Stimulated activated CD4-positive, alpha-beta T cell treated with anti-CD3 and anti-CD28 coated beads, Interleukin-15, amount 100 ng/mL, for 1 hour (primary cell): ENCODE measurements at places on chromosomes 16 and 17.
A peak's percentile ranks its signal among the peaks of the same experiment; 100 is the strongest.

GRCh38 chr17:75695141-75695829, 26.0 kb upstream of the ITGB4 start:
- no peak for DNase-seq

- DNase-seq = no peak
Observed at GRCh38 chr17:350706-351448, 1.7 kb downstream of the RPH3AL start.

- DNase-seq = no peak
Observed at GRCh38 chr17:5210614-5211252, 19.1 kb upstream of the ZNF594 start.

DNA sequence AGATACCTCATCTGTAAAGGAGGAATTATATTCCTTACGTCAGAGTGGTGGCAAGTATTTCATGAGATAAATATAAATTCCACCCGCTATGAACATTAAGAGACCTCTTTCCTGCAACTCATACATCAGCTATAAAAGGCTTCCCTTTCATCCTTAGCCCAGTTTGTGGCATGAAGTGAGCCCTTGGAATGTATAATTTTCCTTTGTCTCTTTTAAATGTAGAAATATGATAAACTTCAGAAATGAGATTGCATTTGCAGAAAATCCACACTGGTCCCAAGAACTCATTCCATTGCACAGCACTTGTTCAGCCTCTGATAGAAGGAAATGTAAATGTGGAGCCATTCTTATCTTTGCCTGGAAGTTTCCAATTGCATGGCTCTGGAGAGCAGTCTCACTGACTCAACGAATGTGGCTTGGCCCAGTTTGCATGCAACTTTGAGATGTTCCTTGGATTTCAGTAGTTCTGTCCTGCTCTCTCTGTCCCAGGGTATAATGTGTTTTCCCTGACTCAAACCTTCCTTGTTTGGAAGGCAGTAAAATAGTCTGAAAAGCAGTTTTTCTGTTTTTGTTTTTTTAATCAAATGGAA, 746.4 kb downstream of the CDH11 start:
- no peak for DNase-seq

- DNase-seq = no peak
Observed at GRCh38 chr16:21626659-21627277, 25.6 kb downstream of the IGSF6 start.

GRCh38 chr16:24499193-24499814, 40.1 kb upstream of the RBBP6 start:
- DNase-seq = no peak

GRCh38 chr17:1573932-1574696, 11.5 kb upstream of the PITPNA start:
- peak; percentile 58 for DNase-seq

- no peak for DNase-seq
Observed at GRCh38 chr17:77246110-77247047, 105.6 kb downstream of the SEC14L1 start.

DNA sequence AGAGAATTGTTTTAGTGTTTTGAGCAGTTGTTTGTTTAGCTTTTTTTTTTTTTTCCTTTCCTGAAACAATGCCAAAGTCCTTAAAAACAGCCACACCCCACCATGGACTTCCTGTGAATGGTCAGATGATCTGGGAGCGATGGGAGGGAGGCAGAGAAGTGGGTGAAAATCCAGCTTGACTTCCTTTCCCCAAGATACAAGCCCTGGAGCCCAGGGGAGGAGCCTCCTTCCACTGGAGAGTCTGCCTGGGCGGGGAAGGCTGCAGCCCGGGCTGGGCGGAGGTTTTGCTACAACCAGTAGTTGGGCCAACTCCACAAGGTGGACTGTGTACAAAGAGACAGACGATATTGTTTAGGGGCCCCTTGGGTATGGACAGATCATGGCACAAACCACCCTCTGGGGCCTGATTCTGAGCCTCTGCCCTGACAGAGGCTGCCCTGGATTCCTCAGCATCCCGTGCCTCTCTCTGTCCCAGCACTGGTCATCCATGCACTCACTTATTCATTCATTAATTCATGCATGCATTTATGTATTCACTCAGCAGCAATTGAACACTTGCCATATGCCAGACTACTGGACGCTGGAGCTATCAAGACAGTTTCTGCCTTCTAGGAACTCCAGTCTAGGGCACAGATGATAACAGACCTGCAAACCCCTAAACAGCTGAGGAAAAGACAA, 29.8 kb downstream of the WSB1 start:
- DNase-seq = no peak

GRCh38 chr16:71289732-71290062, 495 bp upstream of the CMTR2 start:
- no peak for DNase-seq

DNA sequence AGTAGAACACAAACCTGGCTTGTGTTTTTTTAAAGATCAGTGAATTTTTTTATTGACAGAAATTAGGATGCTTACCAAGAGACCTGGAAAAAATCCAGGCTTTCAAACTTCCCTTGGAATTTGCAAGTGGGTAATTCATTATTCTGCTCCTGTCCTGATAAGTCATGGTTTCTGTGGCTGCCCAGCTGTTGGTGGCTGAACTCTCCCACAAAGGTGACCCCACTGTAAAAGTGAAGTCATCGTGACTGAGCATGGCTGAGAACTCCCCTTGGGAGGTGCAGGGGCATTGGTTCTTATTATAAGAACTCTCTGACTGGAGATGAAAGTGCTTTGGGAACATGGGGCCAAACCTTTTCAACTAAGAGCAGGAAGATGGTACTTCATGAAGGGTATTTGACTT, 46.6 kb upstream of the TANC2 start:
- DNase-seq = no peak

DNA sequence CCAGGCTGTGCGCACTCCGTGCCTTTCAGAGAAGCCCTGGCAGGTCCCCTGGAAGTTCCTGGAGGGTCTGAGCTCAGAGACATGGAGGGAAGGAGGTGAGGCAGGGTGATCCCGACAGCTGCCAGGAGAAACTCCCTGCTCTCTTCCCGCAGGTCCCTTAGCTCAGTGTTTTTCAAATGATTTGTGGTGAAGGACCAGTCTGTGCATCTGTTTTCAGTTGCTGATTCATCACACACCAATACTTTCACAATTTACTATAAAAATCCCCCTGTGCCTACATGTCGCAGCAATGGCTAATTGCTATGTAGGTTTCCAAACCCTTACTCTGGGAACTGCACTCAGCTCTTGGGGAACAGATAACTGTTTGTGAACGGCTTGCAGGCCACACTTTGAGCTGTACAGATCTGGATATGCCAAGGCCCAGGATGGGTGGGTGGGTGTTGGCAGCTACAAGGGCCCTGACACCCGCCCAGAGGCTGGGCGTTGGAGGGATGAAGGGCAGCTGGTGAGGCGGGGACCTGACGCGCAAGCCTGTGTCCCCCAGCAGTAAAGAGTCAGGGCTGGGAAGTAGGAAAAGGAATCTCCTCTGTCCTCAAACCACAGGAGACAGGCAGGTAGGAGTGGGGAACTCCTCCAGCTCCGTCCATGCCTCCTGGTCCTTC, 20.5 kb upstream of the EMP2 start:
- no peak for DNase-seq

DNA sequence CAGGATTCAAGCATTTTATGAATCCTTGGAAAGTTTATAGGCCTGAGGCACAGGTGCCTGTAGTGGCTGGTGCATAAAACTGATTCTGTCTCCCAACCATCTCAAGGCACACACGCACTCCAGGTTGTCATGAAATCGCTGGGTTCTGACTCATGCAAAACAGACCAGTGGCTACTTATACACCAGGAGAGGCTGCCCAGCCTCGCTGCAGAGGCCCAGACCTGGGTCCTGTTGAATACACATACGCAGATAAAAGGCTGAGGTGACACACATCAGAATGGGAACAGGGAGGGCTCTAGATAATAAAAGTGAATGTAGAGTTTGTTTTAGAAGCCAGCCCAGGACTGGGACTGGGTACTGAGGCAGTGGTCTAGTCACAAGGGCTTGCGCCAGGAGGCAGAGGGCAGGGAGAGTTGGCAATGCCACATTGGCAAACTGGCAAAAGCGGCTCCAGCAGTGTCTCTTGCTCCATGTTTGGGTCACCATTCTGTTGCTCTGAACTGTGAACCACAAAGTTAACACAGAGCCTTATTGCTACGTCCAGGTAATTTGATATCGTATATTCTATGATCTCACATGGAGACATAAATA, 13.6 kb downstream of the OR1D5 start:
- no peak for DNase-seq

GRCh38 chr17:71413935-71414334, 706.9 kb upstream of the SOX9 start:
- no peak for DNase-seq

- DNase-seq = no peak
Observed at GRCh38 chr16:67571464-67571863, 9.1 kb downstream of the CTCF start.

- DNase-seq = no peak
Observed at GRCh38 chr17:4479982-4480751, 18.5 kb upstream of the SPNS2 start.

DNA sequence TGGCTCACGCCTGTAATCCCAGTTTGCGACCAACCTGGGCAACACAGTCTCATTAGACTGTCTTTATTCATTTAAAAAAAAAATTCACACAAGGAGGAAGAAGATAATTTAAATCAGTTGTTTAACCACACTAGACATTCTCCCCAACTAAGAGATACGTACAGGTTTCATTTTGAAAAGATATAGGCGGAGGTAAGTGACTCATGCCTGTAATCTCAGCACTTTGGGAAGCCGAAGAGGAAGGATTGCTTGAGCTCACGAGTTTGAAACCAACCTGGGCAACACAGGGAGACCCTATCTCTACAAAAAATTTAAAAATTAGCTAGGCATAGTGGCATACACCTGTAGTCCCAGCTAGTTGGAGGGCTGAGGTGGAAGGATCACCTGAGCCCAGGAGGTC, 5.3 kb downstream of the CMTM4 start:
- DNase-seq = no peak

DNA sequence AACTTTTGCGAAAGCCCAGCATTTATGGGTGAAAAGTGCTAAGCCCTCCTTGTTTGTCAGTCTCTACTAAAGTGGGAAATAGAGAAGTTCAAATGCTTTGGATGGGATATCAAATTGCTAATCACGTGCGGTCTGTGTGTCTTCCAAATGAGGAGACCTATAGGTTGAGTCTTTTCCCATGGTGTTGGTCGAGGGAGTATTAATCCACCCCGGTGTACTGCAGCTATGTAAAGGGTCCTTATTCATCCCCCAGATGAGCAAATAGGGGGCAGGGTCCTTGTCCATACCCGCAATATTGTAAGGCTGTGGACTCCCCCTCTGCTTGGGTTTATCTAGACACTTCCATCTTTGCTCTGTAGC, 14.6 kb downstream of the KIAA0513 start:
- DNase-seq = no peak

GRCh38 chr17:5705876-5706576, 121.7 kb upstream of the NLRP1 start:
- no peak for DNase-seq

- DNase-seq = no peak
Observed at GRCh38 chr17:62110923-62111484, 45.9 kb upstream of the MED13 start.

DNA sequence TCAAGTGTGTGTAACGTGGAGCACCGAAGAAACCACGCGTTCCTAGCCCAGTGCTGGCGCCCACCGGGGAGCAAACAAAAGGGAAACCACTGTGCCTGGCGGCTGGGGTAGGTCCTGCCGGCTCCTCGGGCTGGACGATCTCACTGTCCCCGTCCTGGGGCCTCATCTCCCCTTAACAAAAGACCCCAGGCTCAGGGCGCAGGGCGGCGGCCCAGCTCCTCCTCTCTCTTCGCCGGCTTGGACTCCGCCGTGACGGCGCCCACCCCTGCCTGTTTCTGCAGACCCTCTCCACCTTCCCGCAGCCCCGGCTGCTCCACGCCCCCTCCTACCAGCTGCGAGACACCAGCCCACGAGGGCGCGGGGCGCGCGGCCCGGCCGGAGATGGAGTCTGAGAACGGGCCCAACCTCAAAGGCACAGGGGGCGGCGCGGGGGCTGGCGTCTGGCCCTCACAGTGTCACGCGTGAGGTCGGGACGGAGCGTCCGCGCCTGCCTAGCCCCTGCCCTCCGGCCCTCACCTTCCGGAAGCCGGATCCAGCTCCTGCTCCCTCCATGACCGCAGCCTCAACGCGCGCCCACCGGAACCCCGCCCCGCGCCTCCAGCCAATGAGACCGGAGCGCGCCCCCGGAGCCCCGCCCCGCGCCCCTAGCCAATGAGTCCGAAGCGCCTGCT, at the start of gene CENPX:
TSS of gene CENPX (minus strand) at position 569 of the 671 bp plus-strand sequence. CDS start at position 552, 17 bp downstream.
- no peak for DNase-seq

DNA sequence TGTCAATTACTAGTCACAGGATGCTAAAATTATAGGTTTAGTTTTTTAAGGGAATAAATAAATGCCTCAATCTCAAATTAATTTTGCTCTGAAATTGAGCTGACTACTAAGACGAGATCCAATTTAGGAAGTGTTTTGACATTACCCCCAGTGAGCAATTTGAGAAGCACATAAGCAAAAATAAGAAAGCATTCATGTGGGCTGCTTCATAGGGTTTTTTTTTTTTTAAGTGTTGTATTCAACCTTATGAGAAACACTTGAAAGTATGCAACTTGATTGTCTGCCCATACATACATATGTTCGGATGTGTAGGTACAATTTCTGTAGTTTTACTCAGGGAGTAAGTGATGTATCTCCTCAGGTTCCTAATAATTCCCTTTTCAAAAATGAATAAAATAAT, 77.6 kb downstream of the PRKCA start:
- DNase-seq = no peak

DNA sequence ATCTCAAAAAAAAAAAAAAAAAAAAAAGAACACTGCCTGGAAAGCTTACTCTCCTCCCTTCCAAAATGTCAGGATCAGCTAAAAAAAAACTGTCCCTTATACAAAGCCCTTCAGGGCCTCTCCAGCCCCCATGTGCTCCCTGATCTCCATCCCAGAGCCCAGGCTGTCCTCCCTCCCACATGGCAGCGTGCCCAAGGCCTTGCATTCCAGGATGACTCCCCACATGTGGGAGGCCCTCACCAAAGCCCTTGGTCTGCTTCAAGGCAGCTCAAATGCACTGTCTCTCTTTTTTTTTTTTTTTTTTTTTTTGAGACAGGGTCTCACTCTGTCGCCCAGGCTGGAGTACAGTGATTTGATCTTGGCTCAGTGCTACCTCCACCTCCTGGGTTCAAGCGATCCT, 2.3 kb downstream of the FDXR start:
- no peak for DNase-seq

DNA sequence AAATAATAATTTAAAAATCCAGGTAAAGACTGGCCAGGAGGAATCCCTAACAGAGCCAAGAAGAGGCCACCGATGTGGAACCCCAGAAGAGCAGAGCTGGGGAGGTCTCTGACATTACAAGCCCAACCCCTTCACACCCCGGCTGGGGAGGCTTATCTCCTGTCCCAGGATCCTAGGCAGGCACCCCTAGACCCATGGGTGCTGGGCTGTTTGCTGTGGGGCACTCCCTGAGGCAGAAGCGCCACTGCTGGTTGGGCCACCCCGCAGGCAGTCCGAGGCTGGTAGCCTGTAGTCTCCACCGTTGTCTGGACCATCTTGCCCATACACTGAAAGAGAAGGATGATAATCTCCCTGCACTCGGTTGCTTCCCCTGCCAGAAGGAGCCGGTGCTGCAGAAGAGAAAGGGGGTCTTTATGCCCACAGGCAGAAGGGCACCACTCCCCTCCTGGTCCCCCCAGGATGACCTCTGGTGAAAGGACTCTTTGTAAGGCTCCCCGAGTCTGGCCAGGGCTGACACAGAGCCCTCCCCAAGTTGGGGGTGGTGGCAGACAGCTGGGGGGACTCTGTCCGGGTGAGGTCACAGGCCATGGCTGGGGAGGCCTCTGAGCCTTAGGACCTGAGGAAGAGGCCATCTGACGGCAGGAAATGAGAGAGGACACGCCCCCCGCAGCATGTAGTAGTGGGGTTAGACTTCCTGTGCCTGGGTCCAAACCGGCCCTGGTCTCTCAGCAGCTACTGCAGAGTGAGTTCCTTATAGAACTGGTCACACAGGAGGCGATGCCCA, 34.2 kb downstream of the CFAP20 start:
- DNase-seq = no peak
